ENCODE measurements at places on chromosomes 2 and 18. TPM values are rescaled to one million over a fixed set of nuclear protein-coding genes. Genes with fewer than 3 reads are reported as not detected.

- peak; percentile 17 for DNase-seq
- no peaks in the 10 kb centered on the region for H3K27me3 ChIP-seq
- H3K36me3 ChIP-seq, result no peaks in the 10 kb centered on the region
These were observed 158.4 kb downstream of the GALNT14 start for GRCh38 chr2:30979822-30980245.

The PTPN4 gene
- total RNA-seq, result 31.7 TPM

GRCh38 chr2:212194396-212194795 lies 344.2 kb downstream of the ERBB4 start:
- no peak overlapping the region for H3K27ac ChIP-seq
- H3K4me1 ChIP-seq, result no peaks in the 10 kb centered on the region
- H3K27me3 ChIP-seq, result no peaks in the 10 kb centered on the region
- no peak for DNase-seq

- DNase-seq, result no peak
- peak overlapping the region; percentile 50 for H3K27ac ChIP-seq
- no peaks in the 10 kb centered on the region for H3K27me3 ChIP-seq
- H3K4me3 ChIP-seq, result no peak overlapping the region
- H3K36me3 ChIP-seq, result no peaks in the 10 kb centered on the region
These were observed 27.6 kb downstream of the NCK2 start for GRCh38 chr2:105772362-105772761.

DNA sequence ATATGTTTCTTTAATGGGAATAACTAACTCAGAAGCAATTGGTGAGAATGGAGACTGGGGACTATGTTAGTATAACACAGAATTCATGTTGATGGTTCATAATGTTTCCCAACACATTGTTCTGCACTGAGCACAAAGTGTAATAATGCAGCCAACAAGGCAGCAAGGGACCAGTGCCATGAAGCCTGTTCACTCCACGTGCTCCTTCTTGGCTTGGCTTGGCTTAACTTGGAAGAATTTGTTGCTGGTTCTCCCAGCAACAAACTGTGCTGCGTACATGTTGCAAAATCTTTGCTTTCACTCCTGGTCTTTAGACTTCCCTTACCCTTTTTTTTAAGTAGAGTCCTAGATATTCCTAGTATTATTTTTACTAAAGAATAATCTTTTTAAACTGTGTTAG lies 129.7 kb downstream of the MAP3K20 start:
- H3K36me3 ChIP-seq, result no peaks in the 10 kb centered on the region
- no peak overlapping the region for H3K4me3 ChIP-seq
- H3K27me3 ChIP-seq, result no peaks in the 10 kb centered on the region

DNA sequence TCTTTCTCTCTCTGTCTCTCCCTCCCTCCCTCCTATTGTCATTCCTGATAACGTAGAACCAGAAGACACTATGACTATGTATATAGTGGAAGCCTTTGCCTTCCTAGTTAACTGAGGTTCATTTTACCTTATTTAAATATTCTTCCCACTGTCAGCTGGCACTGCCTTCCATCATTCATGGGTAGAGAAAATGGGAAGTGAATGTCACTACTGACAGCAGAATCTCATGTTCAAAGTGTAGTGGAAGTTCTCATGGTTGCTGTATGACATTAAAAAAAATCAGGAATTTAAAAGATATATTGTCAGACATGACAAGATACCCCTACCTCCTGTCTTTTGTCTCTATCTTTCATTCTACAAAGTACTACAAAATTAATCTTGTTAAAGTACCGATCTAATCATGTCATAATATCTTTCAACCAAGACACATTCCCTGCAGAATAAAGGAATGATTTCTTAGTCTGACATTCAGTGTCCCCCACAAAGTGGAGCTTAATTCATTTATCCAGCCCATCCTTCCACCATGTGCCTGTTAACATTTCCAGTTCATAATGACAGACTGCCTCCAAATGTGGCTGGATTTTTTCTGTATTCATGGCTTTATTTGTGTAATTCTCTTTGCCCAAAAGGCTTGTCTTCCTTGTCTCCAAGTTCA lies 250.1 kb upstream of the CDH20 start:
- DNase-seq, result no peak
- H3K4me3 ChIP-seq, result no peak overlapping the region
- no peak overlapping the region for H3K27ac ChIP-seq
- no peaks in the 10 kb centered on the region for H3K36me3 ChIP-seq

The TTR gene
- total RNA-seq, result not detected

The GNLY gene
- total RNA-seq, result 3.6 TPM

GRCh38 chr2:235021752-235022151 lies 69.9 kb downstream of the SH3BP4 start:
- H3K27ac ChIP-seq, result no peak overlapping the region
- H3K4me1 ChIP-seq, result peaks cover 8% of the 10 kb centered on the region
- no peak for DNase-seq
- no peak overlapping the region for H3K4me3 ChIP-seq
- peaks cover 1% of the 10 kb centered on the region for H3K27me3 ChIP-seq

GRCh38 chr2:60109744-60110143 lies 443.7 kb downstream of the BCL11A start:
- no peaks in the 10 kb centered on the region for H3K27me3 ChIP-seq
- no peak overlapping the region for H3K27ac ChIP-seq

The FN1 gene
- total RNA-seq, result 24.8 TPM

GRCh38 chr2:197028230-197028629 lies 101.7 kb upstream of the PGAP1 start:
- no peaks in the 10 kb centered on the region for H3K36me3 ChIP-seq
- no peak for DNase-seq
- no peaks in the 10 kb centered on the region for H3K4me1 ChIP-seq
- no peak overlapping the region for H3K27ac ChIP-seq
- H3K4me3 ChIP-seq, result no peak overlapping the region

The FLACC1 gene
- 1.5 TPM for total RNA-seq

GRCh38 chr2:132936261-132936660 lies 266.3 kb upstream of the LYPD1 start:
- H3K4me3 ChIP-seq, result no peak overlapping the region
- no peaks in the 10 kb centered on the region for H3K4me1 ChIP-seq
- no peaks in the 10 kb centered on the region for H3K36me3 ChIP-seq
- no peak overlapping the region for H3K27ac ChIP-seq

The PSD4 gene
- 1.3 TPM for total RNA-seq

- H3K27me3 ChIP-seq, result no peaks in the 10 kb centered on the region
- DNase-seq, result no peak
These were observed 611.7 kb upstream of the NETO1 start for GRCh38 chr18:73479477-73479876.

The FAM124B gene
- total RNA-seq, result 1.7 TPM

DNA sequence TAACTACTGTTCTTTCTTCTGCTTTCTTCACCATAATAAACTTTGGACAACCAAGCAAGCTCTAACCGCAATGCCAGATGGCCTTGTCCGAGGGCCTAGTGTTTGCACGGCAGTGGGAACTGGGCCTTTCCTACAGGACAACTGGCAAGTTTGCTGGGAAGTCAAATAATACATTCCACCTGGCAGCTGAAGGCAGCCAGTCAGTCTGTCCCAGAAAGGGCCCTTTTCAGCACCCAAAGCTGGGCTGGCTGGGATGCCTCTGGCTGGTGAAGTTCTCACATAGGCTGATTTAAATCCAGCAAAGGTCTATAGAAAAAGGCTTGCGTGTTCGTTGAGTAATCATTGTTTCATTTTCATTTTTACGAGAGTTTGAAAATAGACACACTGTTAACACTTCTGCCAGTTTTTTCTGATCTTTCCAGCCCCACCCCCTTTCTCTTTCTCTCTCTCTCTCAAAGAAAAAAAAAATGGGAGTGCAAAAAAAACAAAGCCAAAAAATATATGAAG lies 110.0 kb upstream of the EPAS1 start:
- H3K4me3 ChIP-seq, result peak overlapping the region; percentile 19
- peaks cover 8% of the 10 kb centered on the region for H3K4me1 ChIP-seq
- DNase-seq, result peak; percentile 19

GRCh38 chr2:211455216-211455841 lies 898.9 kb downstream of the CPS1 start:
- DNase-seq, result no peak
- H3K4me3 ChIP-seq, result no peak overlapping the region
- no peaks in the 10 kb centered on the region for H3K36me3 ChIP-seq
- no peak overlapping the region for H3K27ac ChIP-seq
- no peaks in the 10 kb centered on the region for H3K4me1 ChIP-seq
- no peaks in the 10 kb centered on the region for H3K27me3 ChIP-seq

GRCh38 chr2:219642069-219642454 lies 14.6 kb downstream of the SLC4A3 start:
- no peaks in the 10 kb centered on the region for H3K27me3 ChIP-seq
- no peak overlapping the region for H3K27ac ChIP-seq
- H3K4me3 ChIP-seq, result no peak overlapping the region
- no peaks in the 10 kb centered on the region for H3K36me3 ChIP-seq

- H3K36me3 ChIP-seq, result no peaks in the 10 kb centered on the region
- H3K4me1 ChIP-seq, result no peaks in the 10 kb centered on the region
- H3K27ac ChIP-seq, result no peak overlapping the region
- DNase-seq, result no peak
- H3K4me3 ChIP-seq, result no peak overlapping the region
- no peaks in the 10 kb centered on the region for H3K27me3 ChIP-seq
These were observed 14.8 kb upstream of the BCL2L11 start for GRCh38 chr2:111105926-111106325.

The GPR45 gene
- total RNA-seq, result not detected

DNA sequence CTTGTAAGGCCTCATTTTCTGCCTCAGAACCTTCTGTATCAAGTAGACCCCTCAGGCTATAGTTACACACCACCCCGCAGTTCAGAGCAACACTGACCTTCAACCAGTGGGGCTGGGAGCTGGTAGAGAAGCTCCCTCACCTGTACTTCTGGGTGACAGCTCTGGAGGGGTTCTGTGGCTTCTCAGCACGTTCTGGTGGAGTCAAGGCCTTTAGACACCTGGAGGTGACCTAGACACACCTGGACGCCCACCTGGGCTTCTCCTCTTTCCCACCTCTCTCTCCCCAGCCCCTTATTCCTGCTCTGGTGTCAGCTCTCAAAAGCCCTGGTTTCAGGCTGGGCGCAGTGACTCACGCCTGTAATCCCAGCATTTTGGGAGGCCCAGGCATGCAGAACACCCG lies 7.3 kb upstream of the CIB4 start:
- H3K4me3 ChIP-seq, result no peak overlapping the region
- DNase-seq, result no peak
- peaks cover 3% of the 10 kb centered on the region for H3K27me3 ChIP-seq
- no peaks in the 10 kb centered on the region for H3K4me1 ChIP-seq
- no peaks in the 10 kb centered on the region for H3K36me3 ChIP-seq
- H3K27ac ChIP-seq, result no peak overlapping the region

The KLHL29 gene
- total RNA-seq, result 5.0 TPM

- DNase-seq, result no peak
- no peaks in the 10 kb centered on the region for H3K4me1 ChIP-seq
- H3K27ac ChIP-seq, result no peak overlapping the region
- H3K4me3 ChIP-seq, result no peak overlapping the region
- no peaks in the 10 kb centered on the region for H3K27me3 ChIP-seq
- no peaks in the 10 kb centered on the region for H3K36me3 ChIP-seq
These were observed 67.9 kb upstream of the TMEM200C start for GRCh38 chr18:5963267-5963666.

GRCh38 chr2:121558329-121558728 lies 27.6 kb downstream of the RNU4ATAC start:
- DNase-seq, result no peak
- H3K4me3 ChIP-seq, result no peak overlapping the region
- no peaks in the 10 kb centered on the region for H3K36me3 ChIP-seq
- H3K27me3 ChIP-seq, result no peaks in the 10 kb centered on the region
- peaks cover 66% of the 10 kb centered on the region for H3K4me1 ChIP-seq

The AFF3 gene
- 0.22 TPM for total RNA-seq

DNA sequence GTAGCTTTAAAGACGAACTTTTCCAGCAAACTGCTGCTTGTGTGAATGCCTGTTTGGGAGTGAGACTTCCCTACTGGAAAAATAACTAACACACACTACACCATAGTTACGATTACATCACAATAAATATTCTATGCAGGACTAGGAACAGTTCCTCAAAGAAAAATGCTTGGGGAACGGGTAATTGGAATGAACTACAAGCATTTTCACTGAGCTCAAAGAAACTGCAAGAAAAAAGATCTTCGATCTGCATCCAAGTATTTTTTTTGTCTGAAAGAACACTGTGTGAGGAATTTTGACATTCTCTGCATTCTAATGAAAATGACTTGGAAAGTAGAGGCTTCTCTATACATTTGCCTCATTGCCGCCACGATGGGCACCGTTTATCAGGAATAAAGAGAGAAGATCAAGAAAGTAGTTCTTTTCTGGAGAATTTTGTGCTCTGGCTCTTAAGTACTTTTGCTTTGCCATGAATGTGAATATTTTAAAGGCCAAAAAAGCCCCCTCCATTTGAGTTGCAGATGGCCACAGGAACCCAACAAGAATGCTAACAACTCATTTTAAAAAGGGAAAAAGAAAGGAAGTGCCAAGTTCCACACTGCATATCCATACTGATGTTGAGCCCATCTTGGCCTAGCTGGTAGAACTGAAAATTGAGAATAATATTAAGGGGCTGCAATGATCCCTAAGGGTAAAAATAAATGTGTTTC lies 13.6 kb downstream of the LYPD1 start:
- no peak overlapping the region for H3K4me3 ChIP-seq
- no peaks in the 10 kb centered on the region for H3K4me1 ChIP-seq
- H3K27ac ChIP-seq, result no peak overlapping the region

The NLRC4 gene
- 0.20 TPM for total RNA-seq

GRCh38 chr2:28367667-28368356 lies 24.8 kb upstream of the FOSL2 start:
- DNase-seq, result no peak
- no peak overlapping the region for H3K27ac ChIP-seq
- no peaks in the 10 kb centered on the region for H3K36me3 ChIP-seq
- H3K4me1 ChIP-seq, result peaks cover 15% of the 10 kb centered on the region

DNA sequence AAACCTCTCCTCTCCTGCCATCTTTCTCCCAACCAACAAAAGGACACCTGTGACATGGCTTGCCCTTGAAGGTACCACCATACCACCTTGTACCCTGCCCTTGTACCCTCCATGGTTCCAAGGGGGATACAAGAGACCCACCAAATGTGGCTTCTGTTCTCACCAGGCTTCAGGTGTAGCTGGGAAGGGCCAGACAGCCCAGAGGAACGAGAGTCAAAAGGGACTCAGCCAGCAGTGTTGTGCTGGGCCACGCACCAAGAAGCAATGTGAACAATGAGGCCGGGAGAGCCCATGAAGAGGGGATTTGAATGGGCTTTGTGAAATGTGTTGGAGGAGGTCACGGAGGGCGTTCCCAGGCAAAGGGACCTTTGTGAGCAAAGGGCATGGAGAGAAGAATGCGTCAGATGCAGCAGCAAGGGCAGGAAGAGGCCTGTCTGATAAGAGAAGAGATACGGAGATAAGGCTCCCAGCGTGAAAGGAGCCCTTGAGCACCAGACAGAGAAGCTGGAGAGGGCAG lies 48.6 kb downstream of the PLB1 start:
- no peaks in the 10 kb centered on the region for H3K36me3 ChIP-seq
- no peak overlapping the region for H3K4me3 ChIP-seq
- H3K27me3 ChIP-seq, result no peaks in the 10 kb centered on the region
- H3K4me1 ChIP-seq, result peaks cover 3% of the 10 kb centered on the region
- no peak for DNase-seq
- H3K27ac ChIP-seq, result no peak overlapping the region

The GPATCH11 gene
- 3.7 TPM for total RNA-seq

The KLF11 gene
- total RNA-seq, result 12.0 TPM

The CHST9 gene
- not detected for total RNA-seq

Measured in gastrocnemius medialis (tissue), 4 donors.